ENCODE measurements at places on chromosomes 1 and 21. TPM values are rescaled to one million over a fixed set of nuclear protein-coding genes. Genes with fewer than 3 reads are reported as not detected.
A peak's percentile ranks its signal among the peaks of the same experiment; 100 is the strongest.

DNA sequence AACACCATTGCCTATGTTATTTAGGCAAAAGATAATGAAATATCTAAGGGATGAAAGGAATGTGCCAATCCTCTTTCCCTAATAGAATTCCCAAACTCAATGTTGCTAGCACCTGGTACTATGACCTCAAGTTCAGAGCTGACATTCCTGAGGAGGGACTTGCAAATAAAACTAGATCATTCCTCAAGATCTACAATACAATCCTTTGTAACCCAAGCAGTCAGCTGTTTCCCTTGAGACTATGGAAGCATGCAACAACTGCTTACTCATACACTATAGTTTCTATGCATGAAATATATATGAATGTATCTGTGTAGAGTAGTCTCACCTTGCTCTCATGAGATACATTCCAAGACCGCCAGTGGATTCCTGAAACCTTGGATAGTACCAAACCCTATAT lies 65.0 kb downstream of the ABL2 start:
- DNase-seq = no peak

GRCh38 chr1:39003281-39003680 lies 12.2 kb downstream of the AKIRIN1 start:
- DNase-seq = no peak

- no peak for DNase-seq
Measured at GRCh38 chr1:245956225-245956624, 550.9 kb downstream of the SMYD3 start.

DNA sequence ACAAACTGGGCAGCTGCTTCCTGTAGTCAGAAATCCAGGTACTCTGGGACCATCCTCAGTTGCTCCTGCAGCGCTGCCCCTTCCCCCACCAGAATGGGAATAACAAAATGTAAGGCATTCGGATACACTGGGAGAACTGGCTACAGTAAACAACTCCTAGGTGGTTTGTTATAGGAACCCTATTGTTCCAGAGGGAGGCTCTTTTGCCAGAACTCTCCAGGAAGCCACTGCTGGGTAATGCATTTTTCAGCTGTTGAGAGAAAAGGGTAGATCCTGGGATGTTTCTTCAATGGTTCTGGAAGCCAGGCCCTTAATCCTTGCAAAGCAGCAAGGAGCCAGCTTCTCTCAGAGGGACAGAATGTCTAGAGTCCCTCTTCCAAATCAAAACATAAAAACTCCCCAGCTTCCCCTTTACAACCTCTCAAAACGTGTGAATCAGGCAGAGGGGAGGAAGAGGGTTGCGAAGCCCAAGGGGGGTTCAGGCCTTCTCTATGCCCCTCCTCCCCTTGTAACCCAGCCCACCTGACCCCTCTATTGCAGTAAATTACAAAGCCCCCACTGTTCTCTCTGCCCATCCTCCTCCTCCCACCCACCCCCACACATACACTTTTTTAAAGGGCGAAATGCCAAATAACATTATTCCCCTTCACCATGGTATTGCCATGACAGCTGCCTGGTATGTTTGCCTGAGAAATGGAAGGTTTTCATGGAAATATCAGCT lies 29.1 kb downstream of the PLPP3 start:
- DNase-seq = peak; percentile 20

DNA sequence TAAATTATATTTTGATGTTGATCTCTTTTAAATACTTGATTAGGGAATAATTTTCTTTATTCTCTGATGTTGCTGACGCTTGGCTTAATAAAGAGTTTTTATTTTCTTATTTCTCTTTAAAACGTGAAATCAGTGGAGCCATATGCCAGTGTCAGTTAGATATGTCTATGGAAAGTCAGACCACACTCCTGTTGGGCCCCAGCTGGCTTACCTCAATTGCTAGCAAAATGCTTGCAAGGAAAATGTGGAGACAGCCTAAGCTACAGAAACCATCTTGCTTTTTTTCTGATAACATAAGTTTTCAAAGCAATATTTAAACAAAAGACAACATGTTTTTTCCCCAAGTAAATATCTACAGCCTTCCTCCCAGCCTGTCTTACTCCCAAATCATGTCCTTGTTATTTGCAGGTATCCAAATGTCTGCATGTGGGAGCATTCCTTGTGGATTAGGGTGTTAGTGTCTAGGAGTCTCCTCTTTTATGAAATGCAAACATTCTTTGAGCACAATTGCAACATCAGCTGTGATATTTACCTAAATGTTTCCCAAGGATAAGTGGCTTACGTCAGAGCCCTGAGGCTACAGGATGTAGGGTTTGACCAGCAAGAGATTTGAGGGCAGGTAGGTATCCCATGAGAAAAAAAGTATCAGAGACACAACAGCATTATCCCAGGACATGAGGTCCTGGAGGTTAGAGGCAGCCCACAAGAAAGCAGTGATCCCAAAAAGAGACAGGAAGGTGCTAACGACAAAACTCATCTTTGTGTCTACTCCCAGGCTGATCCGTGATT lies 117.2 kb upstream of the KCNJ15 start:
- DNase-seq = no peak

- no peak for DNase-seq
Measured at GRCh38 chr1:84700070-84700469, 9.8 kb upstream of the SSX2IP start.

GRCh38 chr1:73886716-73887115 lies 311.3 kb downstream of the LRRIQ3 start:
- no peak for DNase-seq

DNA sequence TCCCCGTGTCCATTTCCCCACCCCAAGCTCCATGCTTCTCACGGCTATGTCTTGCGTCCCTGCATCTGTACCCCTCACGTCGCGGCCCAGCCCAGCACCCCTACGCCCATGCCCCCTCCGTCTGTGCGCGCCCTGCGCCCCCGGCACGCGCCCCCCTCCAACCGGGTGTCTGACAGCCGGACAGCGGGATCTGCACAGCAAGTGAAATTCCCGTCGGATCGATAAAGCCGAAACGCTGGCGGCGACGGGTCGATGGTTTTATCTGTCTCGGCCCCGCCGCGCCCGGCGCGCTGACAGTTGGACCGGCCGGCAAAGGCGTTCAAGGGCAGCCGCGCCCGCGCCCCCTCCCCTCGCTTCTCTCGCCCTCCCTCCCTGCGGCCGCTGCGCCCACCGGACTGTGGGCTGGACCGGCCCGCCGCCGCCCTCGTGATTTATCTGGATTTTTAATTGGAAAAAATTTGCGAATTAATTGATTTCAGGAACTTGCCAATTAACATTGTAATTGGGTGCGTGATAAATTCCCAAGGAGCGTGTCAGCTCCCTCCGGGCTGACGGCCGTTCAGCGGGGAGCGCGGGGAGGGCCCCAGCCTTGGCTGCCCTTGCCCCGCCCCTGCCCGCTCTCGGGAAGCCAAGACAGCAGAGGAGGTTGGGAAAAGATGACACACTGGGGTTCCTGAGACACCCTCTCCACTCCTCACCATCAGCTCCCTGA lies 57.1 kb downstream of the TMEM53 start:
- DNase-seq = no peak

DNA sequence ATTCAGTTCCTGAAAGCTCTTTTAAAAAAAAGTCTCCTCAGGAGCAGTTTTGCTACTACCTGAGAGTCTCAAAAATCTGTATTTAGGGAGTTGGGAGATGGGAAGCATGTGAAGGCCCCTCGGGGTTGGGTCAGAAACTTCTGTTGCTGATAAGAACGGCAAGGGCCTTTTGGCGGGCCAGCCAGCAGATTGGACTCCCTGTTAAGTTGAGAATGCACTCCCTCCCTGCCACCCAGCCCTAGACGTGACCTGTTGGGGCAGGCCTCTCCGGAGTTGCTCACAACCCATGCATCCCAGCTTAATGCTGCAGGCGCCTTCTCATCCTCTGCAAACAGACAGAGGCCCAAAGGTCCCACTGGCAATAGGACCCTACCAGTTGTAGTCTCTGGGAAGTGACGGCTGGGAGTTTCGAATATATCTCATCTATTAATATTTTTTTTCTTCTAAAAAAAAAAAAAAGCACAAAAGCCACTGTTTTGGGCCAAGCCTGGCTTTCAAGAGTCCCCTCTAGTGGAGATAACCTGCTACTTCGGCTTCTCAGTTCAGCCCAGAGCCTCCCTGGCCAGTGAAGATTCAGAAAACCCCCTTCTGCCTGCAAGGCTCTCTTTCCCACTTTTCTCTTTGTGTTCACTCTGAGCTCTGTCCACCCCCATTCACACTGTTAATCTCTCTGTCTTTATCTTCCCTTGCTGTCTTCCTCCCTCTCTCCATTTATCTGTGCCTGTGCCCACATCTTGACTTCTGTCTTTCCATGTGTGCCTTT lies 5.3 kb downstream of the PLXNA2 start:
- DNase-seq = no peak

GRCh38 chr1:111184663-111185062 lies 15.8 kb downstream of the DENND2D start:
- DNase-seq = no peak

Gene EDARADD
- 3.0 TPM for total RNA-seq

Gene PTGS2
- not detected for total RNA-seq

Gene HSD3B1
- total RNA-seq = not detected

Gene GJC2
- 0.65 TPM for total RNA-seq

Gene SNRPE
- total RNA-seq = 302 TPM

Gene FCER1G
- total RNA-seq = 1.6 TPM

Gene DUSP10
- 1.6 TPM for total RNA-seq

Gene APOBEC4
- not detected for total RNA-seq
